ENCODE measurements at places on chromosomes 13 and 19.
A peak's percentile ranks its signal among the peaks of the same experiment; 100 is the strongest.

DNA sequence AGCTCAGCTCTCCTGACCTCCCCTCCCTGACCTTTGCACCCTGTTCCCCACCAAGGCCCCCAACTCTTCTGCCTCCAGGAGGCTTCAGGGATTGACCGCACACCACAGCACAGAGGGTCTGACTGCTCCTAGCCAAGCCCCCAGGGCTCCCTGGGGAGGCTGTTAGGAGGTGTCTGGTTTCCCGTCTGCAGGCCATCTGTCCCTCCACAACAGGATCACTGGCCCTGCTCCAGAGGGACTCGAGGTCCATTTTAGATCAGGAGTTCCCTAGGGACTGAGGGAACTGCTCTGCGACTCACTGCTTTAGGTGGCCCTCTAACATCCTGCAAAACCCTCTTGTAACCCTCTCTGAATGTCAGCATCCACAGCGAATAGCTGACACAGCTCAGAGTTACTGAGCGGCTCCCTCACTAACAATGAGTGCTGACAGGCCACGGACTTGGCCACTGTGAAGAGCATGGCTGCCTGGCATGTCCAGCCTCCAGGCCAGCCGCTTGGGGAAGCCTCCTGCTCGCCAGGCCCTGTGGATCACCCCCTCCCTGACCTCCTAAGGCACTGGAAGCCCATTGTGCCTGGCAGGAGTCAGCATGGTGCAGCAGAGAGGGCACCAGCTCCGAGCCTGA is 17.7 kb downstream of the GRIK5 start:
- no peak for DNase-seq

DNA sequence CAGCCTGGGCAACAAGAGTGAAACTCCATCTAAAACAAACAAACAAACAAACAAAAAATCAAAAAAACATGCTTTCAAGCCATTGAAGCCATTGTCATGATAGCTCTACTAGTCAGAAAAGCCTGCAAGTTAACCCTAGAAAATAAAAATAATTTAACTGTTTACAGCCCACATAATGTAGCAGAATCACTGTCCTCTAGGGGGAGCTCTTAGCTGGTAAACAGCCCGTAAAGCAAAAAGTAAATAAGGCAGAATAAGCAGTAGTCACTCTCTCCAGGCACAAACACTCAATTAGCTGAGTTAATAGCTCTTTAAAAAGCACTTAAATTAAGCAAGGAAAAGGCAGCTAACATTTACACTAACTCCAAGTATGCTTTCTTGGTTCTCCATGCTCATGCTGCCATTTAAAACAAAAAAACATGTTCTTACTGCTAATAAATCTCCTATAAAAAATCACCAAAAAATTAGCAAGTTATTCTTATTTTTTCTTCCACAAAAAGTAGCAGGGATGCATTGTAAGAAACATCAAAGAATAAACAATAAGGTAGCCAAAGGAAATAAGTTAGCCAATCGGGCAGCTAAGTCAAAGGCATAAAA is 11.3 kb downstream of the LILRB4 start:
- peak; percentile 73 for DNase-seq

- DNase-seq, result no peak
These were observed 10.5 kb downstream of the TULP2 start for GRCh38 chr19:48887861-48888612.

DNA sequence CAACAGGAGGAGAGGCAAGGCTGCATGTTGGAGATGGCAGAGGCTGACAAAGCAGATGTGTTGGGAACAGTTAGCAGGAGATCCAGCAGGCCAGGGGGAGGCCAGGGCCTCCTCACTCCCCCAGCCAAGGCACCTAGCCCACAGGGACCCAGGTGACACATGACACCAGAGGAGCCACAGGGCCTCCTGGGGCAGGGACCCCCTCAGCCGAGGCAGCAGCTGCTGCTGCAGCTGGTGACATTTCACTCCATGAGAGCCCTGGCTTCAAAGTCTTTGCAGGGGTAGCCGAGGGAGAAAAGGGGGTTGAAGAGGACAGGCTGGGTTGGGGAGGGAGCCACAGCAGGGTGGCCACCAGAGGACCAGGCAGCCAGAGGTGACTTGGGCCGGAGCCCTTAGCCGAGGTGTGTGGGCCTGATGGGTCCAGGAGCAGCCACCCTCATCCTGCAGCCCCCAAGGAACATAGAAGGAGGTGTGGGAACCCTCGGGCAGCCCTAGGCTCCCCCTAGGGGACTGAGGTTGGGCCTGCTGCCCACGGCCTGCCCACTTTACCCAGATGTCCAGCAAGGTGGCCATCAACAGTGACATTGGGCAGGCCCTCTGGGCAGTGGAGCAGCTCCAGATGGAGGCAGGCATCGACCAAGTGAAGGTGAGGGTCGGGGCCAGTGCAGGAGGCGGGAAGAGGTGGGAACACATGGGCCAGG is at the start of gene GNG14:
Gene GNG14, plus strand, starts transcription at position 503 of the 701 bp plus-strand sequence. Its CDS starts 51 bp downstream, at position 554.
- no peak for DNase-seq

DNA sequence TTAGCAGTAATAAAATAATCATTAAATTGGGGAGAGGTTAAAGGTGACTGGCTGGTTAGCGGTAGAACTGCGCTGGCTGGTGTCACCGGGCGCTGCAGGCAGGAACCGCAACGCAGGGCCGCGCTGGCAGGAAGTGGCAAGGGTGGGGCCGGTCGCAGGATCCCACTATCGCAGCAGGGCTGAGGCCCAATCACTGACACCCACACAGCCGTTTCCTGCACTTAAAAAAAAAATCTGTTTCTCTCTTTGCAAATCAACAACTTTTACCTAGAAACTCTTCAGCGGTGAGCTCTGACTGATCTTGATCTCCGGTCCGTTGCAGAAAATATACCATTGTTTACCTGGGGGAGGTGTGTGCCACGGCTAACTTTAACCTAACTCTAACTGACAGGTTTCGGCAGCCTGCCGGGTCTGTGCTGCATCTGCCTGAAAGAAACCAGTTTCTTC is 46.9 kb downstream of the KLF2 start:
- DNase-seq, result peak; percentile 51

- no peak for DNase-seq
These were observed 49.8 kb downstream of the BICRA start for GRCh38 chr19:47658431-47659348.

DNA sequence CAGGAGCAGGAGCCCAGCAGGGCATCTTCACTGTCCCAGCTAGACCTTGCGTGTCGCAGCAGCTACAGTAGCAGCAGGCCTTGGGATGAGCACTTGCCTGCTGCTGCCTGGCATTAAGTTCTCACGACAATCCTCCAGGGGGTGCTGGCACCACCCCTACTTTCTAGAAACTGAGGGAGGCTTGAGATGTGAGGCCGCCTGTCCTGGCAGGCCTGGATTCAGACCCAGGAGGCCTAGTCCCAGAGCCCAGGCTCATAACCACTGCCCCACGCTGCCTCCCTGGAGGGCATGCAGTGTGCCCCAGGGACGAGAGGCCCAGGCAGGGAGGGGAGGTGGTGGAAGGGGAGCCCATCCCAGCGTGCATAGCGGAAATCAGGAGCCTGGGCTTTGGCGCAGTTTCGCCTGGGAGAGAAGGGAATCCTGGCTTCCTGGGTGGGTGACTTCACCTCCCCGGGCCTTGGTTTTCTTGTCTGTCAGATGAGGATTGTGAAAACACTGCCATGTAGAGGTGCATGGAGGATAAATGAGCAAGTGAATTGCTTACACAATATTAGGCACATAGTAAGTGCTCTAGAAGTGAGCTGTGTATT is 26.1 kb downstream of the PPP5C start:
- no peak for DNase-seq

- DNase-seq, result no peak
These were observed 66.3 kb downstream of the LMO7 start for GRCh38 chr13:75702476-75702875.

- DNase-seq, result no peak
These were observed 197.5 kb downstream of the NBEA start for GRCh38 chr13:35139591-35139990.

DNA sequence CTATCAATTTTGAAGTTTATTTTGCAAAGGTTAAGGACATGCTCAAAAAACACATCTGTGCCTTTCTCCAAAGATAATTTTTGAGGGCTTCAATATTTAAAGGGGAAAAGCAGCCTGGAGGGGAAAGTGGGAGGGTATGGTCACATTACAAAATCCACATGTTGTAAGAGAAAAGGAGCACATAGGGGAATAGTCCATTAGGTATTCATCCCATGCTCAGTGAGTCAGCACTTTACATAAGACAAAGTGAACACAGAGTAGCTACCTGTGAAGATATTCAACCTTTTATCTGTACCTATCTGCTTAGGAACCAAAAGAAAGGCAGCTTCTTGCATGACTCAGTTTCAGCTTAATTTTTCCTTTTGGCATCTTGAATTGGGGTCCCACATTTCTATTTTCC is 932.0 kb downstream of the SLITRK6 start:
- DNase-seq, result no peak

DNA sequence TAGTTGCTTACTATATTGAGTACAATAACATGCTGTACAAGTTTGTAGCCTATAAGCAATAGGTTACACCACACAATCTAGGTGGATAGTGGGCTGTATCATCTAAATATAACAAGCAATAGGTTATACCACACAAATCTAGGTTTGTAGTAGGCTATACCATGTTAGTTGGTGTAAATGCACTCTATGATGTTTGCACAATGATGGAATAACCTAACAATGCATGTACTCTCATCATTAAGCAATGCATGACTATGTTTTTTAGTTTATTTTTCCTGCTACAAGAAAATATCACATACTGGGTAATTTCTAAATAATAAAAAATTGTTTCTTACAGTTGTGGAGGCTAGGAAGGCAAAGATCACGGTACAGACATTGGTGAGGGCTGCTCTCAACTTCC is 262.5 kb downstream of the SLITRK6 start:
- DNase-seq, result no peak

DNA sequence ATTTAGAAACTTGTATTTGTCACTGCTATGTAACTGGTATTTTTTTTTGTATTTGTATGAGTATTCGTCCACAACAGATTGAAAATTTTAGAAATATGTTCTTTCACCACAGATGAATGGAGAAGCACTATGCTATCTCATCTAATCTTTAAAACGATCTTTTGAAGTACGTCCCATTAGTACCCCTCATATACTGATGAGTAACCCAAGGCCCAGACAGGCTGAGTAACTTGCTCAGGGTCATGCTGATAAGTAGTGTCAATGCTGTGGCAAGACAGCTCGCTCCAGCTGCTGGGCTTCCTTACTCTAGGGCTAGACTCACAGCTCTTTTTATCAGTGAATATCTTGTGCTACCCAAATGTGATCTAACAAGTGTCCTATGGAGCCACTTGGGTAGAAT is 154.2 kb downstream of the SUCLA2 start:
- DNase-seq, result no peak

- DNase-seq, result no peak
These were observed 116.4 kb downstream of the FRY start for GRCh38 chr13:32147976-32148375.

GRCh38 chr19:52691737-52692136 is 43.1 kb downstream of the ZNF611 start:
- no peak for DNase-seq

- no peak for DNase-seq
These were observed 39.9 kb downstream of the ELF1 start for GRCh38 chr13:40979232-40979631.

GRCh38 chr13:38702669-38703068 is 15.8 kb downstream of the FREM2 start:
- DNase-seq, result no peak

GRCh38 chr13:45064889-45065288 is 55.4 kb upstream of the GTF2F2 start:
- no peak for DNase-seq

GRCh38 chr19:48611872-48612271 is 3.0 kb downstream of the FAM83E start:
- no peak for DNase-seq

Measured in erythroblast (primary cell).